Stimulated activated CD8-positive, alpha-beta memory T cell treated with anti-CD3 and anti-CD28 coated beads, Interleukin-7, amount 100 ng/mL, for 1 hour (primary cell): ENCODE measurements at places on chromosomes 3 and 15.

GRCh38 chr3:17103579-17103978 is 218.8 kb downstream of the PLCL2 start:
- no peak for DNase-seq

- no peak for DNase-seq
These were observed 96.3 kb downstream of the TPRG1 start for GRCh38 chr3:189267981-189268613.

DNA sequence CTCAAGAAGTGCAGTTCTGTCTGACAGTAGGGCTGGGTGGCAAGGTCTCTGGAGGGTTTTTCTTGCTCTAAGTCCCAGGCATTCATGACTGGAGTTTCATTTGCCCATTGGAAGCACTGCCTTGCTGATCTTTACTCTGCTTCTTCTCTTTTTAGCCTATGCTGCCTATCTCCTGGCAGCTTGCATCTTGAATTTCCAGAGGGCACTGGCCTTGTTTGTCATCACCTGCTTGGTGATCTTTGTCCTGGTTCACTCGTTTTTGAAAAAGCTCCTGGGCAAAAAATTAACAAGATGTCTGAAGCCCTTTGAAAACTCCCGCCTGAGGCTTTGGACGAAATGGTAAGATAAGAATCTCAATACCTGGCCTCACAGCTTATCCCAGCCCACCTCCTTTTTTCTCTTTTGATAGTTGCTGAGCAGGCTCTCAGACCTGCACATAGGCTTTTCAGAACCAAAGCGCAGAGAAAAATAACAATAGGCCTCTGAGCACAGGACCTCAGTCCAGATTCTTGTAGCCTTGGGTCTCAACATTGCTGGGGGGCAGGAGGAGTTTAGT is 10.9 kb downstream of the SLC28A2 start:
- DNase-seq = no peak

DNA sequence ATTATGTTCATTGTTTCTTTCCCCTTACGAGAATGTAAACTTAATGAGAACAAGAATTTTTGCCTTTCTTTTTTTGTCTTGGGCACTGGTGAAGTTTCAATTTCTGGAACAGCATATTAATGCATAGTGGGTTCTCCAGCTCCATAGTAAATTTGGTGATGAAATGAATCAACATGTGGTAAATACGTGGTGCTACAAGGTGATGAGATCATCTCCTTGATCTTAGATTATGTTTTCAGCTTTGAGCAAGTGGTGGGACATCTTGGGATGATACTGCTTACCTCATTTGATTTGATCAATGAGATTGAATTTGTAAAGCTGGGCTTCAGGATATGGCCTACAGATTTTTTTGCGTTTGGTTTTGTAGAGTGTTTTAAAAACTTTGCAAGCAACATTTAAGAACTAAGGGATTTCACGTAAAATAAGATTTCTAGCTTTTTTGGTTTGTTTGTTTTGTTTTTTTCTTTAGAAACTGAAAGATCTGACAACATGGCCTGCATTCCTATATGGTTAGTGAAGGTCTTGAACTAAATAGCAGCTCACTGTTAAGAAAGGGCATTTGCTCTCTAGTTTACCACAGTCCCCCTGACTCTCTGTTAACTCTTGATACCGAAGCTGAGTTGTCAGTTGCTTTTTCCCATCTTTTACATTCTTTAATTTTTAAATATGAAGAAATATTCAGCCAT is 45.6 kb downstream of the FNDC3B start:
- no peak for DNase-seq

- no peak for DNase-seq
These were observed 103.9 kb downstream of the HCN4 start for GRCh38 chr15:73264881-73265280.

DNA sequence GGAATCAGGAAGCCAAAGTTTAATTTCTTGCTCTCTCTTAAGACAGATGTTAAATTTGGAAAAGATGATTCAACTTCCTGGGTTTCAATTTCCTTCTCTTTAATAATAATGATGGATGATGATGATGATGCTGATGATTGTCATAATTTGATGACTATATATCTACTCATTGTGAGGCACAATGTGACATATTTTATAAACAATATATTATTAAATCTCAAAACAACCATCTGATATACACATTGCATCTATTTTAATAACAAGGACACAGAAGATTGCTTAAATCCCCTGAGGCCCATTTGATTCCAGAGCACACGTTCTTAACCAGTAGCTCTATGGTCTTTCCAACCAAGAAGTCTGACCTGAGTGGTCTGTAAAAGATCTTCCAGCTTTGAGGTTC is 124.0 kb downstream of the CNTN6 start:
- no peak for DNase-seq

DNA sequence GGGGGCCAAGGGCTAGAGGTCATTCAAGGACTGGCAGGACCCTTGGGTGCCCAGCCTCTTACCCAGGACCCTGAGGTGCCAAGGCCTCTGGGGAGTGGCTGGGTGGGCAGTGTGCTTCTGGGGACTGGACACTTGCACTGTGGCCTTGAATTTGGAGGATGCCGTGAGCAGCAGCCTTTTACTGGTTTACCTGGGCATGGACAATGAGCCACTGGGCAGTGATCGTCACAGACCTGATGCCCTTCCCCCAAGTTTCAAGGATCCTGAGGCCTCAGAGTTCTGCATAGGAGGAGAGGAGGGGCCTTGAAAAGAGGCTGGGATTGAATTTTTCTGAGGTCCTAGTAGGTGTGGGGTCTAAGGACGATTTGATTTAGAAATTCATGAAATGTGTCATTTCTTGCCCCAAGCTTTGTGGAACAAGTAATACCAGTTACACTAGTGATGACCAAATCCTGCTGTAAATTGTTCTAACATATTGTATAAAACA is 146.1 kb upstream of the TPM1 start:
- DNase-seq = no peak

GRCh38 chr3:108966773-108967172 is 13.1 kb upstream of the GUCA1C start:
- no peak for DNase-seq

DNA sequence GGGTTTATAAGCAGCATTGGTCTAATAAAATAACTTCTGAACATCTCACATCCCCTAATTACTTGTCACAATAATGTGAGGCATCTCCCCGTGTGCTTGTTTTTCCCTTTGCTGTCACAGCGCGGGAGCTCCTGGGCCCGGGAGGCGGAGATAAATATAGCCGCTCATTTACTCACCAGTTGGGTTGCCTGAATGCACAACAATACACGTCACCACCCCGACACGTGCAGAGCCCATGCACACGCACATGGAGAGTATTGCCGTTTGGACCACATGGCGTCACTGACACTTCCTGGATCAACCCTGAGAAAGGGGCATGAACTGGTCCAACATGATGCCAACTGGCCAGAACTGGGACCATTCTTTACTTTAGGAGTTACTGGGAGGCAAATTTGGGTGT is 76.2 kb downstream of the MRPL46 start:
- DNase-seq = no peak

GRCh38 chr15:74857082-74857655 is 14.2 kb upstream of the ULK3 start:
- no peak for DNase-seq

GRCh38 chr15:88202231-88202630 is 54.3 kb downstream of the NTRK3 start:
- no peak for DNase-seq

DNA sequence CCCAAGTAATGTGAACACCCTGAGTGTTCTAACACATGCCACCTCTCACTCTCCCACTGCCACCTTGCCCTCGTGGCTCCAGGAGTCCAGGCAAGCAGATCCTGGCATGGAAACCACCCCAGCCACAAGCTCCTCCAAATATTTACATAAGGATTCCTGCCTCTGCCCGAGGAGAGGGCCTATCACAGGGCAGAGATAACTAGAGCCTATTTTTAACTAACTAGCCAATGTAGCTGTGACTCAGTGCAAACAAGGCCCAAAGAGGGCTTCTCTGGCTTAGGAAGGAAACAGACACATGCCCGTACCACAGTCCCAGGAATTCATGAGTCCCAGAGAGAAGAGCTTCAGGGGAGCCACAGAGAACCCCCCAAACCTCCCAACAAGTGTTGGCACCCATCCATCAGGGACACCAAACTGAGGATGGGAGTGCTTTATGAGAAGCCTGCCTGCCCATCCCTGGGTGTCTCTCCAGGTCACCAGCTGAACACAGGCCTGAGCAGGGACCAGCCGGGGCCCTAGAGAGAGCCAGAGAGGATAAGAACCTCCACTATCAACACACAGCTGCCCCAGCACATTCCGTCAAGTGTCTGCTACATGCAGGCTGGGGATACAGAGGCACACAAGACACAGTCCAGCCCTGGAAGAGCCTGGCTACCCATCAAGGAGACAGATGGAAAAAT is 9.2 kb downstream of the FYCO1 start:
- DNase-seq = no peak

DNA sequence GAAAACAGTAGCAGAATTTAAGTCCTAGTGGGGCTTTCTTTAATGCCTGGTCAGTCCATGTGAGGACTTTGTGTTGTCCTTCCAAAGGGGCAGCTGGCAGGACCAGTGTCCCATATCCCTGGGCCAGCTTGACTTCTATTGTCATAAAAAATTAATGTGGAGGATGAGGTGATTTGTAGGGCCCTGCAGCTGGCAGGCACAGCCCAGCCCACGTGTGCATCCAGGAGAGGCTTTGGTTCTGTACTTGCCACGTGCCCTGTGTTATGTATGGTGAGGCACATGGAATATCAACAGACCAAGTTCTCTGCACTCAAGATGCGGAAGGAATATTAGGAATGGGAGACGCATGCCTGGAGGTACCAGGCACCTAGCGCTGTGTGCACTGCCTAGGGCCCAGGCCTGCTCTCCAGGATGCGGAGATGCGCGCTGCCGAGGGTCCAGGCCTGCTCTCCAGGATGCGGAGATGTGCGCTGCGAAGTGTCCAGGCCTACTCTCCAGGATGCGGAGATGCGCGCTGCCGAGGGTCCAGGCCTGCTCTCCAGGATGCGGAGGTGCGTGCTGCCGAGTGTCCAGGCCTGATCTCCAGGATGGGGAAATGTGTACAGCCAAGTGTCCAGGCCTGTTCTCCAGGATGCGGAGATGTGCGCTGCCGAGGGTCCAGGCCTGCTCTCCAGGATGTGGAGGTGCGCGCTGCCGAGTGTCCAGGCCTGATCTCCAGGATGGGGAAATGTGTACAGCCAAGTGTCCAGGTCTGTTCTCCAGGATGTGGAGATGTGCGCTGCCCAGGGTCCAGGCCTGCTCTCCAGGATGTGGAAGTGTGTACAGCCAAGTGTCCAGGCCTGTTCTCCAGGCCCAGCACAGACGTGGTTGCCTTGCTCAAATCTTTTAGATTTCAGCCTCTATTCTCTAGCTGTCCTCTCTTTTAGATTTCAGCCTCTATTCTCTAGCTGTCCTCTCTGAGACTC is 183.3 kb upstream of the ROPN1 start:
- DNase-seq = no peak

GRCh38 chr15:81981908-81982307 is 63.9 kb downstream of the MEX3B start:
- no peak for DNase-seq

DNA sequence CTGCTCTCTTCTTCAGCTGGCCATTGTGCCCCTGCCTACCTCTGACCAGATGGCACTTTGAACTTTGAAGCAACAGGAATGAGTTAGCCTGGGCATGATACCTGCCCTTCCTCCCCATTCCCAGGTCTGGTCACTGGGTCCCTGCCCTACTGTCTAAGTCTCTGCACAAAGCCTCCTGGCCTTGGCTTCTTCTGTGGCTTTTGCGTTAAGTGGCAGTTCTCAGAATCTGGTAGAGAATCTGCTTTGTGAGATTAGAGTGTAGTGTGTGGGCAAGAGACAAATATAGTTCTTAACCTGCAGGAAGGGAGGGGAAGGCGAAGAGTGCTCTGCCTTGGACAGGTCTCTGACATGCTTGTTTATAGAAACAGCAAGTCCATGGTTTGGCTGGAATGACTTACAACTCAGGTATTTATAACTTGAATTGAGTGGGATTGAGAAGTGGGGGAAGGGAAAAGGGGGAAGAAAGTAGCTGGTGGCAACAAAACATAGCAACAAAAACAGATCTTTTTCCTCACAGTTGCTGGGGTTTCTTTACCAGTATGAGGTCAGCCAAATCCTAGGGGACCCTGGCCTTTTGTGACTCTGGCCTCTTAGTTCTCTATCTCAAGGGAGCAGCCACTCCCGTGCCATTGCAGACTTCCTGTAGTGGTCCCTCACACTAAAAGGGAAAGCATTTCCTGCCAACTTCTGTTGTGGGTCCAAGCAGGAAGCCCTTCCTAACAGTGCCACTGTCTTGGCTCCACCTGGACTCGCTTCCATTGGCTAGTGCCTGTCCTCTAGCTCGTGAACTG is 16.7 kb downstream of the MAPKBP1 start:
- DNase-seq = no peak

DNA sequence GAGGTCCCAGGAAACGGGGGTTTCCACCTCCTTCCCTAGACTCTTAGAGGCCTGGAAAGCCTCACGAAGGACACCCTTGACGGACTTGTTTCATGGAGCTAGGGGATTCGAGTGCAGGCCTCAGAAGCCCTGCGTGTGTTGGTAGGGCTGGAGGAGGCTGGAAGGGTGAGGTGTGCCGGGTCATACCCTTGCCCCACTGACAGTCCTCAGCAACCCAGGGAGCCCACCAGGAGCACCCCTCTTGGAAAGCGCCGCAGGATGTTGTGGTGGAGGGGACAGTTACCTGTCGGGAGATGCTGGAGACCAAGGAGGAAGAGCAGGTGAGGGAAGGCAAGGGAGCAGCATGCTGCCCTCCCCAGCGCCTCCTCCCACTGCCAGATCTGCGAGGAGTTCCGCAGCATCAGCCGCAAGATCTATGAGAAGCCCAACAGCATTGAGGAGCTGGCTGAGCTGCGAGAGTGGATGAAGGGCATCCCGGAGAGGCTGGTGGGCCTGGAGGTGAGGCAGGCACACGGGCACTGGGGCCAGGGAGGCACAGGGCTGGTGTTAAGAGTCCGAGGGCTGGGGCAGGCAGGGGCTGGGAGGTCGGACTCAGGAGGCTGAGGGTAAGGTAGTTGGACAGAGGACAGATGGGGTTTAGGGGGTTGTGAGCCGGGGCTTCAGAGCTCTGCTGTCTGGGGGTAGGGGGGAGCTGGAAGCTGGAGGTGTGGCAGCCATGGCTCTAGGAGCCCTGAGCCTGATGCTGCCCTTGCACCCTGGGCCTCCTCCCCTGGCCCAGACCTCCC is 33.7 kb downstream of the DNAH1 start:
- DNase-seq = no peak
